Mesangial cell (primary cell): ENCODE measurements at places on chromosomes 3 and 15. TPM values are rescaled to one million over a fixed set of nuclear protein-coding genes. Genes with fewer than 3 reads are reported as not detected.

MUC20 gene
- total RNA-seq, result 0.38 TPM in 1 of 2 replicates, not detected in the other

IL17RD gene
- 12.9 and 31.3 TPM in 2 replicates for total RNA-seq

CATSPER2 gene
- 0.25 and 0.33 TPM in 2 replicates for total RNA-seq

ZCWPW2 gene
- 0.16 TPM in 1 of 2 replicates, not detected in the other for total RNA-seq

SLC27A2 gene
- total RNA-seq, result under 0.01 and 0.76 TPM in 2 replicates

HDC gene
- not detected in 2 replicates for total RNA-seq

ALPK3 gene
- total RNA-seq, result 15.3 and 16.9 TPM in 2 replicates

C3orf18 gene
- total RNA-seq, result 8.1 and 13.7 TPM in 2 replicates

CDHR4 gene
- not detected in 2 replicates for total RNA-seq

ARGFX gene
- total RNA-seq, result not detected in 2 replicates

PAK6 gene
- total RNA-seq, result 1.1 and 9.0 TPM in 2 replicates

FSD2 gene
- not detected in 2 replicates for total RNA-seq

MKRN3 gene
- total RNA-seq, result not detected in 2 replicates
